Fibroblast of the aortic adventitia (primary cell): ENCODE measurements at places on chromosomes 12 and 14. TPM values are rescaled to one million over a fixed set of nuclear protein-coding genes. Genes with fewer than 3 reads are reported as not detected.

The PRIMA1 gene
- 0.08 TPM in 1 of 2 replicates, not detected in the other for total RNA-seq

The SSTR1 gene
- 0.57 and 0.63 TPM in 2 replicates for total RNA-seq

The RPS29 gene
- total RNA-seq = 822 and 5,262 TPM in 2 replicates

The HEATR5A gene
- 52.4 and 66.8 TPM in 2 replicates for total RNA-seq

The MGAT4C gene
- total RNA-seq = under 0.01 and 0.09 TPM in 2 replicates
